ENCODE measurements at places on chromosomes 16 and 17. TPM values are rescaled to one million over a fixed set of nuclear protein-coding genes. Genes with fewer than 3 reads are reported as not detected.

The COIL gene
- total RNA-seq: 17.4 TPM

The KRT17 gene
- 253 TPM for total RNA-seq

DNA sequence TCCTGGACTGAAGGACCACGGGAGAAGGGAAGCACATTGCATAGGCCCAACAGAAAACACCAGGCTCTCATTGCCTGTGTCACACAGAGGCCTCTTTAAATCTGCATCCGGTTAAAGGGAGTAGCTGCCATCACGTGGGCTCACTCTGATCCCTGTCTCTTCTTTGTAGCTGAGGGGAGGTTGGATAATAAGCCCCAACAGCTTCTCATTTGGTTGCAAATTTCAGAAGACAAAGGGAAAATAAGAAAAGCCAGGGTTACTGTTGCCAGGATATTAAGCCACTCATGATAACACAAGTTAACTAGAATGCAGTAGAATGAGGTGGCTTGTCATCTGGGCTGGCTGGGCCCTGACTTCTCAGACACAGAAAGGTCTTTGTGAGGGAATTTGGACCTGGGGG is 325.1 kb upstream of the ERCC4 start:
- DNase-seq: peak; percentile 2

GRCh38 chr17:50057521-50057991 is 1.6 kb downstream of the ITGA3 start:
- DNase-seq: no peak

DNA sequence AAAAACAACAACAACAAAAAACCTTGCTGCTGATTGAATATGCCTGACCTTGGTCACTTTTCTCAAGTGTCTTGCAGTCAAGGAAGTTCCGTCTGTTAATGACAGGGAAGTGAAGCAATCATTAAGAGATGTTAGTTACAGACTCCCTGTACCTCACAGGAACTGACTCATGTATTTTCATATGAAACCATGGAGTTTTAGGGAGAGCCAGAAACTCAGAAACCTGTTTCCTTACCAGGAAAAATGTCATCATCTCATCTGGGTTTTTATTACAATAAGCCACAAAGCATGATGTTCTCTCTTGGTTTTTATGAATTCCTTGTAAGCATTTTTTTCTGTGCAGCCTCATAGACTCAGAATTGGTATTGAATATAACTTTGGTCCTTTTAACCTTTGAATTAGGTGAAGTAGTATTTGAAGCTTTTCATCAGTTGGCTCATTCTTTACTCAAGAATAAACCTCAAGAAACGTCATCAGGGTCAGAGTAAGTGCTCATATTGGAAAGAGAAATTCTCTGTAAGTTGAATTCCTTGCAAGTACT is 10.3 kb downstream of the LYRM1 start:
- peak; percentile 25 for DNase-seq

DNA sequence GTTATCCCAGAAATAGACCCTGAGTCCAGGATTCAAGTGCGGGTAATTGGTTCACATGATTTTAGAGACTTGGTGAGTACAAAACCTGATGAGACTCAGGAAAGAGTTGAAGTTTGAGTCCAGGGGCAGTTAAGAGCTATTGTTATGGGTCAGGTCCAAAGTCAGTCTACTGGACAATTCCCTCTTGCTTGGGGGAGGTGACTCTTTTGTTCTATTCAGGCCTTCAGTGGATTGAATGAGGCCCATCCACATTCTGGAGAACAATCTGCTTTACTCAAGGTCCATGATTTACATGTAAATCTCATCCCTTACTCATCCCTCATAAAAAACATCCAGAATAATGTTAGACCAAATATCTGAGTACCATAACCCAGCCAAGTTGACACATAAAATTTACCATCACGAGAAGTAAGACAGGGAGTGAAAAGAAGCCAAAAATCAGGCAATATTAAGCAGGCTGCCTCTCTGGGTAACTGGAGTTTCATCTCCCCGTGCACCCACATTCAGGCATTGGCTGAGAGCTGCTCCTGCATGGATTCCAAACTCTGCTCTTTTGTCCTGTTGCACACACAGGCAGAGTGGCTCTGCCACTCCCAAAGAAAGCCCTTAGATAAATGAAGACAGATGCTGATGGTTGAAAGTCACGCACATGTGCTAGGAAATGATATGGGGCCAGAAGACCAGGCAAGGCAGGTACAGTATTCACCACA is 156.0 kb upstream of the SALL1 start:
- no peak for DNase-seq

Measured in tongue (tissue), 3 donors.